ENCODE measurements at places on chromosomes 6 and 20.
A peak's percentile ranks its signal among the peaks of the same experiment; 100 is the strongest.

DNA sequence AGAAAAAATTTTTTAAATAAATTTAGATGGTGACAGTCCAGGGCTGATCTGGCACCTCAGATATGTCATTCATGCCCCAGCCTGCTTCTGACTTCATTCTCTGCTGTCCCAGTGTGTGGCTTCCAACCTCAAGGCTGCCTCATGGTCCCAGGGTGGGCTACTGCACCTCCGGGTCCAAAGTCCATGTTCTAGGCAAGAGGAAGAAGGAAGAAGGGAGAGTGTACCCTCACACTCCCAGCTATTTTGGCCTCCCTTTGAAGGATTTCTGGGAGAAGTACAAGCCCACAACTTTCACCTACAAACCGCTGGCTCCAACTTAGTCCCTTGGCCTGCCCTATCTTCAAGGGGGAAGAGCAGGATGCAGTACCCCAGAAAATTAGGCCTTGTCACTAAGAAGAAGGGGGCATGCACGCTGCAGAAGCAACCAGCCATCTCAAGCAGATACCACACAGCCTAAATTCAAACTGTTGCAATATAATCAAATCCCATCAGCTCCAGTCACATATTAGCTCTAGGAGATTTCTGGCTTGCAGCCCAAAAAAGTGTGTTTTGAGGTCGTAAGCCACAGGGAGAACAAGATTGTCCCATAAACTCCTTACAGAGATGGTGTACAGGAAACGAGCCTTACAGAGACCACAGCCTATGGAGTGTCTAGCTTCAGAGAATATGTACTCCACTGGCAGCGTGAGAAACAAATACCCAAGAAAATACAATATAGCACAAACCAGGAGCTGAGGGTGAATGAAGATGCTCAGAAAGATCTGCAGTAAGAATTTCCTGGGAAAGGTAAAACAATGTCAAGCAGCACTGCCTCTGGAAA is 906 bp upstream of the BTN3A2 start:
- peak; percentile 25 for DNase-seq

DNA sequence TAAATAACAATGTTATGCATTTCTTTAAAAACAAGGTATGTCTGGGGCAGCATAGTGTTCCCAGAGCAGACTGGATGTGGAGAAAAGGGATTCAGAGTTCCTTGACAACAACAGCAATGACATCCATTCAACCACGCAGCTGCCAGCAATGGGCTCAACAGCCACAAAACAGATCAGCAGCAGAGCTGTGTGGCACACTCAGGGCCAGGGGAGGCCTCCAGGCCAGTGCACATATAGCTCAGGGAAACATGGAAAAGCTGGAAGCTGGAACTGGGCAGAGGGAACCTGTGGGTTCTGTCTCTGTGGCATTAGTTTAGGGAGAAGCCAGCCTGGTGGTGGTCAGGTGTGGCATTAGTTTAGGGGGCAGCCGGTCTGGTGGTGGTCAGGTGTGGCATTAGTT is 148.3 kb downstream of the SMOC2 start:
- no peak for DNase-seq

DNA sequence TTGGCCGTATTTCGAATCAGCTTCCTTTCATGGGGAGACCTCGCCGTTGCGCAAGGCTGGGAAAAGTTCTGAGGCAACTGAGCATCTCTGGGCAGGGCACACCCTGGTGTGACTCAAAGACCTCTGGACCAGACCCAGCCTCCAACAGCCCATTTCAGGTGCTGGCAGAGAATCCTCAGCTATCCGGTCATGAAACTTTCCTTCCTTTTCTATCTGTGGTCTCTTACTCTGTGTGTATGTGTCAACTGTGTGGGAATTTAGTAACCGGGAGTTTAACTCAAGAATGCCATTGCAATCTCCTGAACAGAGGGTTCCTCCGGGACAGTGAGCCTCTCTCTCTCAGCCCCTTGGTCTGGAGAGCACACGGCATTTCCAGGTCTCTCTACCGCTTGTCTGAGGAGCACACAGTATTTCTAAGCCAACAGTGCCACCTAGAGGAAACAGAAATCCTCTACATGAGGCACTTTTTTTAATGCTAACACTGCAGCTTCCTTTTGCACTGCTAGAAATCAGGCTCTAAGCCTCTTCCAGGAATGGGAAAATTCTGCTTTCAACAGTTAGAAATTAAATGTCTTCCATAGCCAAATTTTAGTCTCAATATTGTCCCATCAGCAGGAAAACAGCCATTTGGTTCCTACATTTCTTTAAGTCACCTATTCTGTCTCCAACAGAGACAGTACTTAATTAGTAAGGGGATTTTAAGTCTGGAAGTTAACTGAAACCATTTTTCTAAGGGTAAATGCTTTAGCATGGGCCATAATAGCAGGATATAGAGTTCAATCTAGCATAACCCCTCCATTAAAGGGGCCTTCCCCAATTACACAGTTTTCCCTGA is 32.7 kb downstream of the PLN start:
- DNase-seq = peak; percentile 57

GRCh38 chr6:150394899-150395295 is 26.1 kb downstream of the IYD start:
- no peak for DNase-seq

DNA sequence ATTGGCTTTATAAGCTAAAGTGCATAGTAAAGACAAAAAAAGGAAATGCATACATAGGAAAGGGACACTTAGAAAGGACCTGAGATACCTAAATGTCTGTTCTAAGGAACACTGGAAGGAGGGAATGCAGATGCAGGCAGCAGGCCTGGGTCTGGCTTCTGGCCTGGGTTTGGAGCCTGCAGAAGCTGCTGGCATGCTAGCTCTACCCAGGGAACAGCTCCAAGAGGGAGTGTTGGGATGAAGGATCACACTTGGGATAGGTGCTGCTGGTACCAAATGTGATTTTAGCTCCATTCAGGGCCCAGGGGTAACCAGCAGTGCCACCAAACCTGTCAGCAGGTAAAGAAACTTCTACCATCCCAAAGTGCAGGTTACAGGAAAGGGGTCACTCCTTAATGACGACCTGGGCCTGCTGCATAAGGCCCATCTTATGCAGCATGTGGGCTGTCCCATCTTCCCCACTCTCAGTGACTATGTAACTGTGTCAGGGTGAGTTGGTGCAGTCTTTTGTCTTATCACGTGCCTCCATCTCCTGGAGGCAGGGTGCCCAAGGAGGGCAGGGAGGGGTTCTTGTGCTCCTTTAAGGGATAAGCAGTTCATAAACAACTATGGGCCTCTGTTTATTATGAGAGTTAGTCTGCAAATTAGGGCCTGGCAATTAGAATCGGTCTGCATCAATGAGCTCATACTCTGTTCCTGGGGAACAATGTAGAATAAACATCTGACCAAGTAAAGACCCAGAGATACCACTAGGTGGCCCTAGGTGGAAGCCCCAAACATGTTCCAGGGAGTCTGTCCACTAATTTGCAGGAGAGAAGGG is 26.9 kb downstream of the DDX27 start:
- DNase-seq = peak; percentile 53

DNA sequence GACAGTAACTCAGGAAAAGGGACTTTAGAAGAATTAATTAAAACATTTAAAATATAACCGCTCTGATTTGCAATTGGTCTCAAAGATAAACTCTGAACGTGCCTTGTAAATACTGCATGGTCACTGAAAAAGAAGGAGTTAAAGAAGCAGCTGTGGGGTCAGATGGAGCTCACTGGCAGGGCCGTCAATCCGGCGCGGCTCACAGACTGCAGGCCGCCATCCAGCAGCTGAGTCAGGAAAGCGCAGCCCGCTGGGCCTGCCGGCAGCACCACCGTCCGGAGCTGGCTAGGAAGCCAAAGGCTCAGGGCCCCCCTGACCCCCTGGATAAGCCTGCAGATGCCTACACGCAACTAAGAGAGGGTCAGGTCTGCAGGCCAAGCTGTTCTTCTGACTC is 54.2 kb upstream of the FRMD1 start:
- DNase-seq = no peak

DNA sequence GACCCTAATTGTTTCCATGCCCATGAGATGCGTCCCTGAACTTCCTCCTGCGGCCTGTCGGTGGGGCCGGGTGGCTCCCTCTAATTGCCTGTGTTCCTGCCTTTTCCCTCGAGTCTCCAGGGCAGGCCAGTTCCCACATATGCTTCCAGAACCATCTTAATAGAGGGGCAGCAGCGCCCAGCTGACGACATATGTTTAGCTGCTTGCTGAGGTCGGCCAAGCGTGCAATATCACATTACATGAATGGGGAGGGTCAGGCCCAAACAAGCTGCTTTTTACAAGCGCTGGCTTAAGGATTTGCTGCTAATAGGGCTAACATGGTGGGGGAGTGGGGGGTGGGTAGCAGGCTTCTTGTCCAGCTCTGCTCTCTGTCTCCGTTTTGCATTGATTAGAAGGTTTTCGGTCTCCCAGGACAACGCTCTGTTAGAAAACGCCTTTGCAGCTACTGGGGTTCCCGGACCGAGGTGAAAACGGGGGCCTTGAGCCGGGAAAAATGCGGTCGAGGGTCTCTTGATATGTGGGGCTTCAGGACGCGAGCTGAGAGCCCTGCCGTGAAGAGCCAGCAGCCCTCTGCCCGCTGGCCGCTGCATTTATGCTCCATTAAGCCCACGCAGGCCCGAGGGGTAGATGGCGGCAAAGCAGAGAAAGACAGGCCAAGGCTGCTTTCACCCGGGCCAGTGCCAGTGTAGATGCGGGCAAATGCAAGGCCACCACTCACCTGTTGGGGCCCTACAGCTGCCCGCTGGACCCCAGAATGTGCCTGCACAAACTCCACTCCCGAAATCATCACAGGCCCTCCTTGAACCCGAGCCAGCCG is 308.5 kb downstream of the BMP7 start:
- no peak for DNase-seq

GRCh38 chr6:126643352-126643751 is 303.4 kb downstream of the CENPW start:
- no peak for DNase-seq

DNA sequence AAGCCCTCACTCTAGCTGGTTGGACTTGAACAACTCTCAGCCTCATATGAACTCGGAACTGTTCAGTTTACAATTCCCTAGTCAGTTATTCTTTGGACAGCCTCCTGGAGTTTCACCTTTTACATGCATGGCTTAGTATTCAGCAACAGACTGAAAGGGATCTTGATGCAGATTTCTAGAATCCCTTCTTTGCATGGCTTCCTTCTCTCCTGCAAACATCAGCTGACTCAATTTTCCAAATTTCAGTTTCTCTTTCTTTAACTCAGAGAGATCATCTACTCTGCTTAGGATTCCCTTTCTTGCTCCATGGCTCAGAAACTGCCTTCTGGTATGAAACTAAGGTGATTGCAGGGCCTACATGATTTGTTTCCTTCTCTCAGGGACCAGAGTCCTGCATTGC is 99.6 kb downstream of the CEP57L1 start:
- no peak for DNase-seq

DNA sequence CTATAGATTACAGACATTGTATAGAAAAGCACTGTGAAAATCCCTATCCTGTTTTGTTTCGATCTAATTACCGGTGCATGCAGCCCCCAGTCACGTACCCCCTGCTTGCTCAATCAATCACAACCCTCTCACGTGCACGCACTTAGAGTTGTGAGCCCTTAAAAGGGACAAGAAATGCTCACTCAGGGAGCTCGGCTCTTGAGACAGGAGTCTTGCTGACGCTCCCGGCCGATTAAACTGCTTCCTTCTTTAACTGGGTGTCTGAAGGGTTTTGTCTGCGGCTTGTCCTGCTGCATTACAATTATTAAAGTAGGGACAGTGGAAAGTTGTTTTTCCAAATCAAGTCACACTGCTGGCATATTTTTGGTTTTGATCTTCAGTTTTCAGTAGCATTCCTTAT is 2.6 kb downstream of the TXLNB start:
- no peak for DNase-seq

DNA sequence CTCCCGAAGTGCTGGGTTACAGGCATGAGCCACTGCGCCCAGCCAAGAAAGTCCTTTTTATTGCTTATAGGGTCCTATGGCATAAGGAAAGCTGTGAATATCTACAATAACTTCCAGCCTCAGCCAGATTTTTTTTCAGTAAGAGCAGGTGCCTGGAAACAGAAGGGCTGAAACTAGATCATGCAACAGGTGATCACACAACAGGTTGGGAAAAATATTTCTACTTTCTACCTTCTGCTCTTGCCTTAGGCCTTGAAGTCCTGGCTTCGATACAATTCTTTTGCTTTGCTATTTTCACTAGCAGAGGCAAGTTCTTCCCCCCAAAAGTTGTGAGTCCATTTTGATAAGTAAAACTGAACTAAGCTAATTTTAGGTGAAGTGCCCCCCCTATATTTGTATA is 9.7 kb upstream of the FBXO30 start:
- DNase-seq = no peak

- peak; percentile 29 for DNase-seq
These were observed 116.7 kb downstream of the SIM1 start for GRCh38 chr6:100347901-100348550.

Data from activated CD4-positive, alpha-beta T cell treated with anti-CD3 and anti-CD28 coated beads, Interleukin-2, Interleukin-6, amounts not matched to agents 100 ng/mL and 50 ng/mL, durations not matched to agents 16 hours and 8 hours (primary cell).